Bronchus fibroblast of lung (primary cell): ENCODE measurements at places on chromosomes 11 and 22. TPM values are rescaled to one million over a fixed set of nuclear protein-coding genes. Genes with fewer than 3 reads are reported as not detected.

The DLAT gene
- 38.2 and 43.4 TPM in 2 replicates for total RNA-seq

The DDX25 gene
- total RNA-seq = 0.15 TPM in 1 of 2 replicates, not detected in the other

The GAS2L1 gene
- total RNA-seq = 24.5 and 26.6 TPM in 2 replicates

The APOBEC3H gene
- 0.30 TPM in 1 of 2 replicates, not detected in the other for total RNA-seq

The FANCF gene
- 10.7 and 11.1 TPM in 2 replicates for total RNA-seq

The TRIM22 gene
- 5.8 and 7.6 TPM in 2 replicates for total RNA-seq

The ELP4 gene
- total RNA-seq = 22.3 and 23.5 TPM in 2 replicates

The GNAZ gene
- 0.89 and 1.2 TPM in 2 replicates for total RNA-seq

The FAM180B gene
- total RNA-seq = not detected in 2 replicates

The USP2 gene
- 0.15 and 0.84 TPM in 2 replicates for total RNA-seq

The FOLR3 gene
- not detected in 2 replicates for total RNA-seq

The POU2AF1 gene
- not detected in 2 replicates for total RNA-seq

The TREH gene
- not detected in 2 replicates for total RNA-seq
